ENCODE measurements at places on chromosomes 1 and 21.

- DNase-seq: peak; percentile 56
Observed at GRCh38 chr1:75632350-75632949, 21.5 kb upstream of the SLC44A5 start.

- no peak for DNase-seq
Observed at GRCh38 chr1:3249631-3250501, 180.9 kb downstream of the PRDM16 start.

GRCh38 chr1:192675716-192676115 is 39.8 kb downstream of the RGS13 start:
- no peak for DNase-seq

DNA sequence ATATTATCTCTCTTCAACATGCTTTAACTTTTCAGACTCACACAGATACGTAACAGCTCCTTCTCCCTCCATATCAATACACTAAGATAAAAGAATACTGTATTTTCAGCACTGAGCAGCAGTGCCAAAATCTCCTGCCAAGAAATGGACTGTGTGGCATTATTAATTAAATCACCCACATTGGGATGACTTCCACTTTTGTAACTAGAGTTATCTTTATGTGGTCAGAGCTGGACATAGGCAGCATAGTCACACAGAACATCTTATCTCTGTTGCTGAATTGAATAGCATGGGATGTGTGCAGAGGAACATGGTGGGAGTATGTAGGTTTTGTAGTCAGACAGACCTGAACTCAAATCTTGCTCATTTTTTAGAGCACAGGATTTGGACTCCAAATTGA is 41.4 kb upstream of the CACYBP start:
- DNase-seq: no peak

DNA sequence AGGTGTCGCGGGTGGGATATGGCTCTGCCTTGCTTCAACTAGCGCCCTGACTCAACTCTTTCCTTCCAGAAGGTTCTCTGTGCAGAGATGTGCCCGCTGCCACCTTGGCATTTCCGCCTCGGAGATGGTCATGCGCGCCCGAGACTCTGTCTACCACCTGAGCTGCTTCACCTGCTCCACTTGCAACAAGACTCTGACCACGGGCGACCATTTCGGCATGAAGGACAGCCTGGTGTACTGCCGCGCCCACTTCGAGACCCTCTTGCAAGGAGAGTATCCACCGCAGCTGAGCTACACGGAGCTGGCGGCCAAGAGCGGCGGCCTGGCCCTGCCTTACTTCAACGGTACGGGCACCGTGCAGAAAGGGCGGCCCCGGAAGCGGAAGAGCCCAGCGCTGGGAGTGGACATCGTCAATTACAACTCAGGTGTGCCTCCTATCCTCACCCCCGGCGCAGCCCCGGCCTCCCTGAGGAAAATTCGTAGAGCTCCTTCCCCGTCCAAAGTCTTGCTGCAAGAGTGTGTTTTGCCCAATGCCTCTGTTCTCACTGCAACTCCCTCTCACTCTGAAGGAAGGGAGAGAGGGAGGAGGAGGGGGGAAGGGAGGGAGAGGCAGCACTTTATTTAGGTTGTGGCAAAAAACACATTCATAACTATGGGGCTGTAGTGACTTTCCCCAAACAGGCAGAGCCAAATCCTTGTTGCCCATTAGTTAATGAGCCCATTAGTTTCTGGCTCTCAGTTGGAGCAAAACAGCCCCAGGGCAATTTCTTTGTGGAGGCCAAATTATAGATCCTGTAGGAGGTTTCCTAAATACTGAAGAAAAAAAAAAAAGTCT is 4.3 kb downstream of the LHX9 start:
- peak; percentile 38 for DNase-seq

GRCh38 chr1:90504509-90504908 is 212.6 kb downstream of the BARHL2 start:
- no peak for DNase-seq

- peak; percentile 86 for DNase-seq
Observed at GRCh38 chr1:23217421-23218115, at the start of gene HTR1D. TSS of gene HTR1D (minus strand) at chr1:23217502. CDS start at chr1:23194219, 23,283 bp downstream.

DNA sequence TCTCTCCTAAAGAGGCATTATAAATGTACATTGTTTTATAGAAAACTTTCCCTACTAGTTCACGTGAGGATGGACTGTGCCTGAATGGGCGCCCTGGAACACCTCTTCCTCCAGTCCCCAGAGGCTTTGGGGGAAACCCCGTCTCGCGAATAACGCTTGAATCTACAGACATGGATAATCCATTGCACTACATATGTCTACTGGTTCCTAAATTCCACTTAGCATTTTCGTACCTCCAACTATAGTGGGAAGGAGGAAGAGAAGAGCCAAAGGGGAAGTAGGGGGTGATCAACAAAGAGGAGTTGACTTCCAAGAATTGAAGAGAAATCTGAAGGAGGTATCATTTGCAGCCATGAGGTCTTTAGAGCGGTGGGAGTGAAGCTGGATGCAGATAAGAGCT is 11.1 kb downstream of the BARHL2 start:
- DNase-seq: no peak

DNA sequence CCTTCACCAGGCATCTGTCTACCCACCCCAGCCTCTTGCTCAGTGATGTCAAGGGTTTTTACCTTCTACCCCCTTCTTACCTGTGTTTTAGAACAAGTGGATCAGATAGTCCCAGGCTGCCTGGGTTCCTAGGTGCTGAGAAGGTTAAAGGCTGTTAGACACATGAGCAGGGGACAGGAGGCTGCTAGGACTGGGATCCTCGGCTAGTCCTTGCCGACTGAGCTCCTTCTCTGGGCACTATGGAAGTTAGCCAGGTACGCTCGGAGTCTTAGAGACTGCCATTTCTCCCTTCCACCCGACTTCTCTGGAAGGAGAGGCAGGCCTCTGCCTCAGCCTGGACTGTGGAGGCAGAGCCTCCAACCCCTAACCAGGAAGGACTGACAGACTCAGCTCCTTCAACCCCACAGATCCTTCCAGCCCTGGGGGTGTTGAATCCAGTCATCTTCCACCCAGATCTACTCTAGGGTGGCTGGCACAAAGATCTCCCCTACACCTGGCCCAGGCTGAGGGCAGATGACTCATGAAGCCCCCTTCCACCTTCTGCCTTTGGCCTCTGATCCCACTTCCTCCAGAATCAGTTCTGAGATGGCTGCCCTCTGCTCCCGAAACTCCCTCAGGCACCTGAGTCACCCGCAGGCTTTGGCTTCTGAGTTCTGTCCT is at the start of gene DYNLT4:
TSS of gene DYNLT4 (minus strand) at position 648 of the 660 bp plus-strand sequence. CDS start 683 bp downstream, outside the sequence.
- no peak for DNase-seq

- no peak for DNase-seq
Observed at GRCh38 chr1:226973371-226973897, 33.3 kb downstream of the COQ8A start.

GRCh38 chr1:65209005-65209885 is 61.2 kb downstream of the AK4 start:
- DNase-seq: peak; percentile 64

GRCh38 chr1:151472856-151473731 is 13.8 kb upstream of the POGZ start:
- DNase-seq: peak; percentile 59

- DNase-seq: no peak
Observed at GRCh38 chr1:86695400-86695799, 9.0 kb upstream of the SH3GLB1 start.

- DNase-seq: no peak
Observed at GRCh38 chr1:152806576-152806975, at the start of gene LCE1C. TSS of gene LCE1C (minus strand) at chr1:152806651. CDS start at chr1:152805478, 1,173 bp downstream.

GRCh38 chr1:94883691-94884090 is 43.2 kb downstream of the CNN3 start:
- no peak for DNase-seq

DNA sequence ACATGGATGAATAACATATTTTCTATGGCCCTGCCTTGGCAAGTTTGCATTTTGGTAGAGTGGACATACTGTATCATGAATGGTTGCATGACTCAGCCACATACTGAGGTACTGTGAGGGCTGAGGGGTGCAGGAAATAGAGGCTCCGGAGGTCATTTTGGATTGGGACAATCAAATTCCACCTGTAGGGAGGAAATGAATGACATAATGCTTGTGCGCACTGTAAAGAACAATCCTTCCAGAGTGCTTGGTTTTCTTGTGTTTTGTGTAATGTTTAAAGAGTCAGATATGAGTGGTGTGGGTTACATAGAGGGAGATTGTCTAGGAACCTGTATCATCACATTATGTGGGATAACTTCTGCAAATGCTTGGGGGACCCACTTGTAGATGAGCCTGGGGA is 329.9 kb upstream of the PROX1 start:
- DNase-seq: no peak

DNA sequence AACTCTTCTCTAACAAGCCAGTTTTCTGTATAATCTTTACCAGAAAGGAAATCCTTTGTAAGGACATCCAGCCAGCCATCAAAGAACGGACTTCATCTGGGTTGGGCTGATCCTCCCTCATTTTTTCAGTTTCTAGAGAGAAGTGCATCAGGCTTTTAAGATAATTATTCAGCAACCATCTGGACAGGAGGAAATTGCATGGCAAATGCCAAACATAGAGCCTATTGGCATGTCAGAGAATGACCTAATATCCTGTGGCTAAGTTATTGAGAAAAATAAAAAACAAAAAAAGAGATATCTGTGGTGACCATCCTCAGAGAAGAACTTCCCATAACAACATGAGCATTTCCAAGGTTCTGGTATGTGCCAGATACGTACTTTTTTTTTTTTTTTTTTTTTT is 74.9 kb upstream of the BEND5 start:
- no peak for DNase-seq

DNA sequence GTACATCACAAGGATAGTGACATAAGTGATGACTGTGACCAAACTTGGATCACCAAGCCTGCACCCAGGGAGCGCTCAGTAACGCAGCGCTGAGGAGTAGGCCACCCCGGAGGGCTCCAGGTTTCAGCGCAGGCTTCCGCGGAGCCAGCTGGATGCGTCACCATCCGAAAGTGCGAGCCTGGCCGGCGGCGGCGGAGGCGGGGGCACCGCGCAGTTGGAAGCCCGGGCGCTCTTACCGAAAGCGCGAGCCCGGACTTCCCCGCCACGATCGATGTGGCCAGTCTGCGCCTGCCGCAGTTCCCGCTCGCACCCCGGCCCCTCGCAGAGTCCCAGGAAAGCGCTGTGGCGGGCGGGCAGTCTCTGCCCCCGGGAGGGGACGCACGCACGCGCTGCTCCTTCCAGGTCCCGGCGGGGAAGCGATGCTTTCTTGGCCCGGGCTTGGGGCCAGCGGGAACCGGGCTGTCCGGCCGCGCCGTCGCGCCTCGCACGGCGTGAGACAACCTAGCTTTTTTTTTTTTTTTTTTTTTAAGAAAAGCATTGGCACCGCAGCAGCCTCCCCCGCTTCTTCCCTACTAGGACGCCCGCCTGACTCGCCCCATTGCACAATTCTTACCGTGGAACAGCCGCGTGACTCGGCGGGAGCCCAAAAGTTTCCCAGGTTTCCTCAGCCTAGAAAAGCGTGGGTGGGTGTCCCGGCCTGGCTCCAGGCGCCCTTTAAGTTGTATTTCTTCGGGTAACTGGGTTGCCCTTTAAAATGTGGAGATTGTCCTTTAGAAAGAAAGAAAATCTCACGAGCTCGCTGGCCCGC is 36.4 kb upstream of the JAK1 start:
- peak; percentile 86 for DNase-seq

DNA sequence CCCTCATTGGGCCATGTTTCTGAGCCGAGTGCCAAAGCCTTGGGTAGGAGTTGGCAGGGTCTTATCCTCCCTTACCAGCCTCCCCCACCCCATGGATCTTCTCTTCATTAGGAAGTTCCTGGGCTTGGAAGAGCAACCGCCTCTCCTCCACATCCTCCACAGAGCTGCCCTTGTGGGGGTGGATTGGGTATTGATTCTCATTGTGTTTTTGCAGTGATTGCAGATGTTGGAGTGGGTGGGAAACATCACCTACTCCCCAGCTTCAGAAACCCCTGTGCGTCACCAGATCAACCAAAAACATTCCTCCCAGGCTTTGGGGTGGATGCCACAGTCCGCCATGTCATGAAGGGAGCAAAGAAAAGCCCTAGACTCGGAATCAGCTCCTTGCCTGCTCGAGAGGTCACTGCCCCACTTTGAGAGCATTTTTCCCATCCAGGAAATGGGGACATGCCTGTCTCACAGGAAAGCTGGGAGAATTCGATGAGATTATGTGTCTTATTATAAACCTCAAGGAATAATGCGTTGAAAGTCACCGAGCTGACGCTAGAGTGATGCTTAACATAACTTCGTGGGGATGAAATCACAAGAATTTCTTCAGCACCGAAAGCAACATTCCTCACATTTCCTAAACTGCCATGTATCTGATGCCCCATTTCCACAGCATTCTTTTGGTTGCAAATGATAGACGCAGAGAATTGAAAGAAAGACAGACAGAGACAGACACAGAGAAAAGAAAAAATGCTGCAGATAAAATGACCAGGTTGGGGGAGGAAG is 44.7 kb upstream of the ZBTB40 start:
- DNase-seq: no peak

DNA sequence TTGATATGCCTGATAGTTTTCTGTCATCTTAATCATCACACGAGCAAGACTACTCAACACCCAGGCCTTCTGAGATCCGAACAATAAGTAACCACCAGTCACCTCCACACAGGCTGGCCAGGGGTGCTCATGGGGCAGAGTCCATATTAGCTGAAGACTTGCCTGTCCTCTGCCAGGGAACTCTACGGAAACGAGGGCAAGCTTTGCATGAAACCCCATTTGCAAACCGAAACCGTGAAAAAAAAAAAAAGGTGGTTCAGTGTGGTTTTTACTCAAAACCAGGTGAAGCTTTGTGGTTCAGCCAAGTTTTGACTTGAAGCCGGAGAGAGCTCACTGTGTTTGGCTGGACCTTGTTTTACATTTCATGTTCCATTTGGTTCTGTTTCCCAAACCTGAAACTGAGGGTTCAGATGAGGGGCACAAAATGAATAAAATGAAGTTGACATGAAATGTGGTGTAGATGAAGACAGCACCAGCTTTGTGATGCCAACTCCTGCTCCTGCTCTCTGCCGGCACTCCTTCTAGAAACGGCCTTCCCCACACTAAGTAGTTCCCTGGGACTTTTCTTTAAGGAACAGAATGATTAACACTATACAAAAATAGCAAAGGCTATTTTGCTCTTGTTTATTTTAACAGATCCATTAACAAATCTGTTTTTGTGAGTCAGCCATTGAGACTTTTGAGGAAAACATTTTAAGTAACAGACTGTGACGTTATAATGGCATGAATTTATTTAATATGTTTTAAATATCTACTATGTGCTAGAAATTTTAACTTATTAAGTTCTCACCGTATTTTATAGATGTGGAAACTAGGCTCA is 74.7 kb downstream of the RUNX1 start:
- DNase-seq: no peak

- DNase-seq: peak; percentile 47
Observed at GRCh38 chr1:234512451-234512861, 33.5 kb upstream of the TARBP1 start.

GRCh38 chr1:154154534-154155191 is at the start of gene NUP210L:
TSS of gene NUP210L (minus strand) at chr1:154155073.
- DNase-seq: peak; percentile 86

- DNase-seq: peak; percentile 34
Observed at GRCh38 chr1:8763888-8764287, 53.6 kb downstream of the RERE start.
